ENCODE measurements at places on chromosomes 6 and 20. TPM values are rescaled to one million over a fixed set of nuclear protein-coding genes. Genes with fewer than 3 reads are reported as not detected.

Gene EFCAB8
- total RNA-seq, result 0.54 TPM

Gene BCAS1
- not detected for total RNA-seq

Gene ZNF451
- 58.1 TPM for total RNA-seq

Gene TSHZ2
- 29.5 TPM for total RNA-seq

Gene BMP7
- total RNA-seq, result 0.07 TPM

Gene IL17A
- total RNA-seq, result not detected

Gene STMND1
- not detected for total RNA-seq

Gene MYL9
- 0.33 TPM for total RNA-seq

Gene ADGB
- not detected for total RNA-seq

Gene FAM184A
- 9.0 TPM for total RNA-seq

Gene FBXO5
- total RNA-seq, result 36.4 TPM

Gene MUC22
- not detected for total RNA-seq

Gene ROS1
- not detected for total RNA-seq

Gene POPDC3
- total RNA-seq, result not detected

Gene TRMT11
- total RNA-seq, result 33.6 TPM

Gene DLL1
- 0.17 TPM for total RNA-seq

Gene RBM24
- not detected for total RNA-seq

Gene FAM83D
- 13.7 TPM for total RNA-seq

Gene GJA10
- total RNA-seq, result not detected

Gene NFYA
- 31.2 TPM for total RNA-seq
